Colonic mucosa (tissue), 4 donors: ENCODE measurements at places on chromosomes 3 and 15.

GRCh38 chr15:79366691-79367090 is 55.8 kb downstream of the TMED3 start:
- DNase-seq: no peak

DNA sequence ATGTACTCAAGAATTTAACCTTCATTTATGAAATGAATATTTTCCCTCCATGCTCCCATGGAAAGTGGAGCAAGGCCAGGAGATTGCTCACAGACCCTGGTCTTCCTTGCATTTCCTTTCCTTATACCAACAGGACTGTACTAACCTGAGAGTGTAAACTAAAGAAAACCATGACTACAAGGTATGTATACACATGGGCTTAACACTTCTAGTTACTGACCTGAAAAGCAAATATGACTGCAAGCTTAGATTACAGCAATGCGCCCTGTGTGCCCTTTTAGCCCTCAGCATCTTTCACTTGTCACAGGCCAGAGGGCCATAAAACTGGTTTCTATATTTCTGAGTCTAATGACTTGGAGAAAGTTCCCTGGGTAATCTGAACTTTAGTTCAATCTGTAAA is 52.1 kb downstream of the NEK10 start:
- no peak for DNase-seq

DNA sequence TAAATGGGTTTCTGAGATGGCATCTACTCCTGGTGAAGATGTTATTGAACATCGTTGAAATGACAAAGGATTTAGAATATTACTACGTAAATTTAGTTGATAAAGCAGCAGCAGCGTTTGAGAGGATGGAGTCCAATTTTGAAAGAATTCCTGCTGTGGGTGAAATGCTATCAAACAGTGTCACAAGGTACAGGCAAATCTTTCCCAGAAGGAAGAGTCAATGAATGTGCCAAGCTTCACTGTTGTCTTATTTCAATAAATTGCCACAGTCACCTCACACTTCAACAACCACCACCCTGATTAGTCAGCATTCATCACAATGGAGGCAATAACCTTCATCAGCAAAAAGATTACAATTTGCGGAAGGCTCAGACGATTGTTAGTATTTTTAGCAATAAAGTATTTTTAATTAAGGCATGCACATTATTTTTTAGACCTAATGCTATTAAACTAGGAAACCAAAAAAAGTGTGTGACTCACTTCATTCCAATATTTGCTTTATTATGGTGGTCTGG is 142.8 kb downstream of the UNC13C start:
- no peak for DNase-seq

GRCh38 chr3:70992562-70993204 is 590.8 kb downstream of the FOXP1 start:
- DNase-seq: no peak

GRCh38 chr15:98121536-98121935 is 161.0 kb downstream of the ARRDC4 start:
- DNase-seq: no peak

GRCh38 chr15:78623786-78624497 is 3.1 kb upstream of the CHRNA3 start:
- no peak for DNase-seq

- DNase-seq: no peak
These were observed 9.3 kb upstream of the SRP14 start for GRCh38 chr15:40048211-40048792.

- no peak for DNase-seq
These were observed 81.9 kb upstream of the SLC25A36 start for GRCh38 chr3:140859592-140860336.

GRCh38 chr15:59306520-59307164 is 66.0 kb downstream of the MYO1E start:
- no peak for DNase-seq

GRCh38 chr3:72175296-72175858 is 390.4 kb upstream of the PROK2 start:
- DNase-seq: no peak

- DNase-seq: no peak
These were observed 85.1 kb upstream of the TRA2B start for GRCh38 chr3:186022931-186023330.

DNA sequence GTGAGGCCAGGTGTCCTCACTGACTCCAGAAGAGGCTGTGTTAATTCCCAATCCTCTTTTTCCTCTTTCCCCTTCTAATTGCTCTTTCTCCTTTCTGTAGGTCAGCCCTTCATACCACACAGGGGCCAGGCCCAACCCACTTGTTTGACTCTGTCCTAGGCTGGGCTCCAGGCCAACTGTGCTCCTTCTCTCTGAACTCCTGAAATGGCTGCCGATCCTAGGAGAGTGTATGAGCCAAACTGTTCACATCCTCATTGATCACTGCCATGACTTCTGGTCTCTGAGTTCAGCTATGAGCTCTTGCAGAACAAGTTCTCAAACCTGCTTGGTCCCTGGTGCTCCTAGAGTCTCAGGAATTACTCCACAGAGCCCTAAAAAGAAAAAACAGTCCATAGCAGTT is 145.1 kb downstream of the VGLL4 start:
- peak; percentile 47 for DNase-seq

DNA sequence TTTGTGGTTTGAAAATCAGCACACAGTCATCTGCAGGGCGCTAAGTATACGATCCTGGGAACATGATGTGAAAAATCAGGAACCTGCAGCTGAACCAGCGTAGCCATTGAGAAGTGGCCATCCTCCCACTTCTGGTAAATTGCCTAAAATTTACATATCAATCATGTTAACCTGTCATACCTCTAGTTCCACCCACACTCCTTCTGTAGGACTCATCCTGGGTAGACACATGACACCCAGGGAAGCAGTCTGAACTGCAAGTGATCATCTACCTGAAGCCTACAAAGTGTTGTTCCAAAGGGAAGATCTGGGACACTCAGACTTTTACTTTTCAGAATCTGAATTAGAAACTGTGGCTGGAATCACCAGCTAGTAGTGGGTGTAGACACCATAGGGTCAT is 5.5 kb upstream of the PSMD6 start:
- no peak for DNase-seq

DNA sequence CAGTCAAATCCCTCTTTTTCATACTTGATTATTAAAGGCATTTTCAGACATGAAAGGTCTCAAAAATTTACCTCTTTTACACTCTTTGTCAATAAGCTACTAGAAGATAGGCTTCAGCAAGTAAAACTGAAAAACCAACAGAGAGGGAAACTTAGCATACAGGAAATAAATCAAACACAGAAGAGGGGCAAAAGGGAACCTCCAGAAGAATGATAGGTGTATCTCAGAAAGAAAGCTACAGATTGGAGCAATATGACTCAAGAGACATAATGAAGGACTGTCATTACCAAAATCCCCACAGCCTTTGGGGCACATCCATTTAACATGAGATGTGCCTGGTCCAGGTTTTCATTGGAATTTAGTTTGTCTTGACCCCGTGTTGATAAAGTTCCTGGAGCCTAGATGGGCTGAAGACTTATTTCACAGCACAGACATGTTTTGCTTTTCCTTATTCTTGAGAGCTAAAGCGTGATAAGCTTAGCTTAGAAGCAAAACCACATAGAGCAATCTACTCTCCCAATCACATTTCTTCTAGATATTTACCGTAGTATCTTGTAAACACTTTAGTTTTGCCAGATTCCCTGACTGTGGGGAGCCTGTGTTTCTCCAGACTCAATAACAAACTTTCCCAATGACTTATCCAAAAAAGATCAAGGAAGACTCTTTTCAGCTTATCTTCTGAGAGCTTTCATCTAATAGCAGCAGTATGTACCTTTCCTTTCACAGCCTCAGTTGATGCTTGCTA is 11.7 kb downstream of the LRRFIP2 start:
- DNase-seq: no peak

- DNase-seq: no peak
These were observed 126.9 kb upstream of the SLC7A14 start for GRCh38 chr3:170712798-170713197.

GRCh38 chr3:186213946-186214345 is 105.1 kb upstream of the ETV5 start:
- DNase-seq: no peak
